ENCODE measurements at places on chromosomes 2 and 18.

- no peak for DNase-seq
Observed at GRCh38 chr2:134253117-134253704, 661 bp upstream of the MGAT5 start.

- no peak for DNase-seq
Observed at GRCh38 chr2:230872968-230873660, 8.4 kb downstream of the ITM2C start.

GRCh38 chr2:210050885-210051284 is 48.4 kb downstream of the RPE start:
- DNase-seq = no peak

DNA sequence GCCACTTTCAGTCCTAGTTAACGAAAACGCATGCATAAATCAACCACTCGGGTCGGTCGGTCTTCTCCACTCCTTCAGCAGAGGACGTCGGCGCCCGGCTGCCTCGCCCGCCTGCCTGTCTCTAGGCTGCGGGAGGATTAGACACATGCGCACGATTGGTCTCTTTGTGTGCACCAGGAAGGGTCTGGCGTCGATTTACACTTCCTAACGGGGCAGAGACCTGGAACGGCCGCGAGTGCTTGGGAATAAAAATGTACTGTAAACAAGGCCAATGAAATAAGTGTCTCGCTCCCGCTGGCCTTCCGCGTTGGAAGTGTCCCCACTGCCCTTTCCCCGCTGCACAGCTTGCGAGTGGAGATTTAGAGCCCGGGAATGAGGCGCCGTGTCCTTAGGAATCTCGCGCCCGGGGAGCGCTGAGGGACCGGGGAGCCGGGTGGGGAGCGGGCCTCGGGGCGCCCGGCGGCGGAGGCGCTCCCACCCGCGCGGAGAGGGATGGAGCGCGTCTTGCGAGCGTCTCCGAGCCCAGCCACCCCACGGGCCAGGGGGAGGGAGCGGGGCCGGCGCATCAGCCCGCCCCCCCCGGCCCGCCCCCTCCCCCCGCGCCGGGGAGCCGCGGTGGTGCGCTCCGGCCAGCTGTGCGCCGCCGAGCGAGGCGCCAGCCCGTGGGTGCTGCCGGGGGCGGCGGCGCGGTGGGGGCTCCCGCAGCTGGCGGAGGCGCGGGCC is at the start of gene DOK6:
TSS of gene DOK6 (plus strand) at position 636 of the 723 bp plus-strand sequence.
- no peak for DNase-seq

DNA sequence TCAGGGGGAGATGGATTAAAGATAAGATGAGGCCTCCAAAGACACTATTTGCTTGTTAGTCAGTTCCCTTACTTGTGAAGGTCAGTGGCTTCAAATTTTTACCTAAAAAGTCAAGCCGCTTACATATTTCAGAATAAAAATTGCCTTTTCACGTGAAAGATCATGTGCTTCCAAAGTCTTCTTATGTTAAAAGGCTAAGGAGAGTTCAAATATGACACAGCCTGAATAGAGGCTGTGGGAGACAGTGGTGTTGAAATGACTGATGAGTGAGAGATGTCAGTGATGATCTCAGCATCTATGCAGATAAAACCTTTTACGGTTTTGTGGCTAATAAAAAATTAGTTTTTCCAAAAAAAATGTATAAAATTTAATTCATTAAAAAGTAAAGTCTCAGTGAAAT is 40.5 kb downstream of the UPP2 start:
- DNase-seq = no peak

- DNase-seq = no peak
Observed at GRCh38 chr2:1234731-1235308, 178.4 kb upstream of the TPO start.

- no peak for DNase-seq
Observed at GRCh38 chr2:173874003-173874893, 90.9 kb downstream of the SP3 start.

DNA sequence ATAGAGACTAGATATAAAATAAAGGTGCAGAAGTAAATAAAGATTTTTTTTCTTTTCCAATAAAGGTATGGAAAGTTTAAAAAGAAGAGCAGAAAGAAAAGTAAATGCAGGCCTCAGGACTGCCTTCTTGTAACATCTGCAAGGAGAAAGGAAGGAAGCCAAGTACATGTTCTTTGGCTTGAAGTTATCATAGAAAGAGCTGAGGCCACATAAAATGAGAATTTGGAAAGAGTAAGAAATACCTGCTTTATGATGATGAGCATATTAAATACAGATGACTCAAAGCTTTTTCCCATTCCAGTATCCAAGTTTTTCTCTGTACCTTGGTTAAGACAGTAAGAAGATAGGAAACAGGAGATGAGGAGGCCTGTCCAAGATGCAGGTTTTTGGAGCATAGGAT is 25.3 kb upstream of the UBE2E3 start:
- DNase-seq = no peak

GRCh38 chr18:76859474-76860339 is 37.4 kb downstream of the ZNF236 start:
- DNase-seq = no peak

DNA sequence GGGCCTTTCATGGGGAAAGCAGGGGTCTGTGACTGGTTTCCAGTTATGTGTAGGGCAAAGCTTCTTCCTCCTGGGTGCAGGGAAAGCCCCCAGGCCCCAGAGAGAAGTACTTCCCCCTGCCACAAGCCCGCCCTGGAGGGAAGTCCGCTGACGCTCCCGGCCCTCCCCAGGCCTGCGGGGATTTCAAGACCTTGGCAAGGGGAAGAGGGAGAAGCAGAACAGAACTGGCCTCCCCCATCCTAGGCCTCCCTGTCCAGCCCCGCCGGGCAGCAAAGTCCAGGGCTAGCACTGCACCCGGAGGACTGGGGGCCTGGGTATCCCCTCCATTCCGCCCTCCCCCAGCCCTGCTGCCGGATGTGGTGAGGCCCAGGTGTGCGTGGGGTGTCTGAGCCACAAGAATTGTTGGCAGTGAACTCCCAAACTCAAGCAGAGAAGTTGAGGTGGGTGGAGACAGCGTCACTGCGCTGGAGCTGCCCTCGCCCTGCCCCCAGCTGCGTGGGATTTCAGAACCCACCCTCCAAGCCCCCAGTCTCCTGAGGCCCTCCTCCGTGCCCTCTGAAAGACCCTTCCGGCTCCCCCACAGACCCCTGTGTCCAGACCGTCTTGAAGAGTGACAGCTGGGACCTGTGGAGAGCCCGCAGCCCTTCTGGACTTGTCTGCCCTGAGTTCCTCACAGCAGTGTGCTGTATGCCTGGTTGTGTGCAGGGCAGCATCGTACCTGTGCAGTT is 1.1 kb upstream of the DUSP2 start:
- peak; percentile 88 for DNase-seq

DNA sequence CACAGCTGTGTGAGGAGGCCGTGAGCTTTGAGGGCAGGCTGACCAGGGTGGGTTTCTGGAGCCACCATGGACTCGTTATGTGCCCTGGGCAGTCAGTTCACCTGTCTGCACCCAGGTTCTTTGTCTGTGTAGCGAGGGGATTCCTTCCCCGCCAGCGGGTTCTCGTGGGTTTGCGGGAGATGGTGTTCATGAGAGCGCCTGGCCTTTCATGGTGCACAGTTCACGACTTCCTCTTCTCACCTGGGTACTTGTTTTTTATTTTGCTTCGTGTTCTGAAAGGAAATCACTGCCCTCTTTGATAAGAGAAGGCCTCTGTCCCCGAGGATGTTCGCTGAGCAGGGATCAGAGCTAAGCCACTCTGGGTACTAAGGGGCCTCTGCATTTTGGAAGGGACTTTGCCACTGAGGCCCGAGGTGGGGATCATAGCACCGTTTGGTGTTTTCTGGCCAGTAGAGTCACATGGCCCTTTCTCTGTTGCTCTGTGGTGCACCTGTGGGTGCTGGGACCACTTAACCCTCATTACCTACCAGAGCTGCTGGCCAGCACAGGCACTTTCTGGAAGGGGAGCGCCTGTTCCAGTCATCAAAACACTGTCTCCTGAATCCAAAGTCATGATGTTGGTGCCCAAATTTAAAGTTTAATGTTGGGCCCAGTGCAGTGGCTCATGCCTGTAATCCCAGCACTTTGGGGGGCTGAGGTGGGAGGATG is 78.5 kb downstream of the LDLRAD4 start:
- no peak for DNase-seq

DNA sequence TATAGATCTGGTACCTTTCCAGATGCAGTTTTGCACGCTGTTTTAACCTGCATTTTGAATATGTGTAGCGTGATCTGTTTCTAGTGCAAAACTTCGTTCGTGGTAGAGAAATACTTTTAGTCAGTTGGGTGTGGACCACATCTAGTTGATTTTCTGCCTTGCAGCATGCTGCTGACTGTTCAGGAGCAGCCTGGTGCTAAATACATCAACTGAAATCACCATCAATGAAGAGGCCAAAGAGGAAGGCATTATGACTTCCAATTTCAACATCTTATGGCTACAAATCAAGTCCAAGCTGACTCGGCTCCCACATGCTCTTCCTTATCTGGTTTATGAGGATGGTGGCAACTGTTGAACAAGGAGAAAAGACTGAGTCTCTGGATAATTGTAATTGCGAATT is 298.5 kb downstream of the ZNF521 start:
- DNase-seq = no peak

DNA sequence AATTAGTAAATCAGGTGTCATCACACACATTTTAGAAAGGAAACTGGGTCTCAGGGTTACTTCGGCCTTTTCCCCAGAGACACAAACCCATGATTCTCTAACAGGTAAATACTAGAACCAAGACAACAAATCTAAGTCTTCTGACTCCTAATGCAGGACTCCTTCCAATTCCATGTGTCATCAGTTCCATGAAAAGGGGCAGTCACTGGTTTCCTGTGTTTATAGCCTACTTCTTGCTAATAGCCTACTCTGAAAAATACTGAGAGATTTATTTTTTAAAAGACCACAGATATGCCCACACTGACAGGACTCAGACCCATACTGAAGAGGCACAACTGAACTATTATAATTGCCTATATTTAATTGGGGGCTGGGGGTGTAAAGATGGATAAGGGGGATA is 33.0 kb downstream of the RAB1A start:
- no peak for DNase-seq

DNA sequence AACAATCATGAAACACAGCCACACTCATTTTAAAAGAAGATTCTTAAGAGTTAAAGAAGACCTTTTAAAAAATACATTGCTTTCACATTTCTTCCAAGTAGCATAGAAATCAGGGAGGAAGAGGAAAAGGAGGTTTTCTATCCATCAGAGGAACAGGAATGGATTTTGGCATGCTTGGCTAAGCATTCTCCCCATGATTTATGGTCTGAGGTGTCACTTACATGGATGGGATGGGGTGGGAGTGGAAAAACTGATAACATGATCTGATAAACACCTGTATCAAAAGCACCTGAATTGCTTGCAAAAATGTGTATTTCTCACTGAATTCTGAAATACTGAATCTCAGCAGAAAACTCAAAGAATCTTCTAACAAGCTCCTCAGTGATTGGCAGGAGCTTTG is 265.9 kb downstream of the NRXN1 start:
- DNase-seq = no peak

DNA sequence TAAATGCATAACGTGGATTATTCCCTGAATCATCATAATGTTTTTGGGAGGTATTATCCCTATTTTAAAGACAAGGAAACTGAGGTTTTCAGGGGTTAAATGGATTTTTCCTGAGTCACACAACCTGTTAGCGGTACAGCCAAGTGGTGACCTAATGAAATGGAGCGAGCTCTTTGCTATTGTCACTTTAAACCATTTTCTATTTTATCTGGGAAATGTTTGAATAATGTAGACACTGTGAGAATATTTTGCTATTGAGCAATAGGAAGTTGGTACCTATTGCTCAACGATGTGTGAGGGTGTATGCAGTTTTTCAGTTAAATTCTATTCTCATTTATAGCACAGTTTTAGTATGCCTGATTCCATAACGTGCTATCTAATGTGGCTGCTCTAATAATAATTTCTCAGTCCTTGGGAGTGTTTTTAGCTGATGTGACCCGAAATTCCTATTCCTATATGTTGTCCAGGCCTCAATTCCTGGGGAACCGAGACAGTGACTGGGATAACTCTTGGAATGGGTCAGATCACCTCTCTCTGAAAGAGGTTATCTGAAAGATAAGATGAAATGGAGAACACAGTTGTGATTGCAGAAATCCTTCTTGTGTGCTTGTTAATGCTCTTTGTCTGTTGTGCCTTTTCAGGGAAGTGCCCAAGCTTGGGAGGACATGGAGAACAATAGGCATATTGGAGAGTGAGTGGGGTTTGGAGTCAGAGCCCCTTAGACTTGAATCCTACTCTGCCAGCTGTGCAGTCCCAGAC is 38.4 kb downstream of the ABCB11 start:
- no peak for DNase-seq

GRCh38 chr2:45781464-45781811 is 130.0 kb downstream of the PRKCE start:
- DNase-seq = no peak
